8988T (cell line): ENCODE measurements at places on chromosomes 5 and 9.
A peak's percentile ranks its signal among the peaks of the same experiment; 100 is the strongest.

DNA sequence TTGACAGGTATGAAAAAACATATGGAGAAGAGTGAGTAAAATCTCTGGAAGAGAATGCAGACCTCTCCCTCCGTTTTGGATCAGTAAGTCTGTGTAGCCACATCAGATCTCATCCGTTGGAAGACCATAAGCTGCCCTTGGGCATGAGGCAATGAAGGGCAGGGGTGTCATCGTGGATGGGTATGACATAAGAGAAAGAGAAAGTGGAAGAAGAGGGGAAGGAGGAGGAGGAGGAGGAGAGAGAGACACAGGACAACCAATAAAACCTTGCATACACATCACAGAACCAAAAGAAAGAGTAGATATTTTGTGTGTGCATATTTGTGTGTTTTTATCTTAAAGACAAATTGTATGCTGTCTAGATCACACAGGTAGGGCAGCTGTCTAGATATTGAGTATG, 50.7 kb downstream of the PRRC1 start:
- DNase-seq: no peak

GRCh38 chr9:127181595-127182190, 59.3 kb upstream of the ANGPTL2 start:
- DNase-seq: no peak

GRCh38 chr5:13939638-13940037, 4.8 kb downstream of the DNAH5 start:
- no peak for DNase-seq

DNA sequence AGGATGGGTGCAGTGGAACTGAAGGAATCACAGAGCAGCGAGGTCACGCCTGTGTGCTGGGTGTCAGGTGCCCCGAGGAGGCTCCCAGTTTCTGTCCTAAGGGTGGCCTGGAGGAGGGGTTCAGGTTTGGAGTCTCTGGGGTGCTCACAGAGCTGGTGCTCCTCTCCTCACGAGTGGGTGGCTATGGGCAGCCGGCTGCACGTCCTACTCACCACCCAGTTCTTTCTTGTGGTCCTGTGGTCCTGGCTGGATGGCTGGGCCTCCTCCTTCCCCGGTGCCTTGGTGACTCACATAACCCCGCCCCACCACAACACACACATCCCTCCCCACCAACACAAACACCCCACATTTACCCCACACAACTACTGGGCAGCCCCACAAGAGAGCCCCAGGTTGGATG, 9.9 kb upstream of the PTGS1 start:
- no peak for DNase-seq

DNA sequence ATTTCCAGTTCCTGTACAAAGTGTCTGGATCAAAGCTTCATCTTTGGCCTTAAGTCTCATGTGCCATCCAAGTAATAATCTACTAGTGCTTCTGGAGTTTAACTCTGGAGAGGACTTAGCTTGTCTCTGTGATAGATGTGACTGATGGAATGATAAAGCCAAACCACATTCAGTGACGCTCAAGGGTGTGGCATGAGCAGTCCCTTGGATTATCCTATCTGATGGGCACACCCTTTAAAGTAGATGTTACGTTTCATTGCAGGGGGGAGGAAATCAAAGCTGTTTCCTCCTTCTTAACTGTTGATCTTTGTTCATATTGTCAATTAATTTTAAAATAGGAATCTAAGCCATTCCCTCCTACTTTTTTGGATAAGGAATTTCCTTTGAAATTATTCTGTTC, 8.5 kb upstream of the EGFLAM start:
- no peak for DNase-seq

- no peak for DNase-seq
Measured at GRCh38 chr5:80867233-80867632, 92.9 kb upstream of the RASGRF2 start.

GRCh38 chr9:123113185-123113584, 79.7 kb downstream of the GPR21 start:
- no peak for DNase-seq

GRCh38 chr9:128231638-128232527, 28.7 kb downstream of the DNM1 start:
- no peak for DNase-seq

GRCh38 chr9:133533857-133534256, 647 bp upstream of the ADAMTSL2 start:
- DNase-seq: no peak

GRCh38 chr5:65307931-65308330, 173.8 kb downstream of the ADAMTS6 start:
- no peak for DNase-seq

DNA sequence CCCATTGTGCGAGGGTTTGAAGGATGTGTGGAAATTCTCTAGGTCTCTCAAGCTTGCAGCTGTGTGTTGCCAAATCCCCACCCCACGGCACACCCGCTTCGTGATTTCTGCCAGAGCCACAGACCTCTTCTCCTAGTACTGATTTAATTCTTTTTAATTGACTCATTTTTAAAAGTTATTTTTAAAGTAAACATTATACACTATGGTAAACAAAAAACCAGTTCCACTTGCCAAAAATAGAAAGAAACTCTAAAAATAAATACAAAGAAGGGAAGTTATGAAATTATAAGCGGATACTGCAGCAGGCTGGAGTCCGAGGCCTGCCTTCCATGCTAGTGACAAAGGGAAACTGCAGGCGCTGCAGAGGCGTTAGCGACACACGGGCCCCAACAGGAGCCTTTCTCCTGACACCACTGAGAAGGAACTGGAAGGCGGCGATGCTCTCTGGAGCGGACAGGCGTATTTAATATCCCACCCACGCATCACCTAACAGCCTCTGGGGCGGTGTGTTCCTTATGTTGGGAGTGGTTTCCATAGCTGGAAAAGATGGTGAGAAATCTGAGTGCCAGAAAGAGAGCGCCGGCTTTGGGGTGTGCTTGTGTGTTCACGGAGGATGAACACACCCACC, 122.5 kb downstream of the COL23A1 start:
- no peak for DNase-seq

- DNase-seq: no peak
Measured at GRCh38 chr5:133112026-133112660, 60.3 kb downstream of the HSPA4 start.

- peak; percentile 10 for DNase-seq
Measured at GRCh38 chr5:67038817-67039603, 157.6 kb downstream of the CD180 start.

DNA sequence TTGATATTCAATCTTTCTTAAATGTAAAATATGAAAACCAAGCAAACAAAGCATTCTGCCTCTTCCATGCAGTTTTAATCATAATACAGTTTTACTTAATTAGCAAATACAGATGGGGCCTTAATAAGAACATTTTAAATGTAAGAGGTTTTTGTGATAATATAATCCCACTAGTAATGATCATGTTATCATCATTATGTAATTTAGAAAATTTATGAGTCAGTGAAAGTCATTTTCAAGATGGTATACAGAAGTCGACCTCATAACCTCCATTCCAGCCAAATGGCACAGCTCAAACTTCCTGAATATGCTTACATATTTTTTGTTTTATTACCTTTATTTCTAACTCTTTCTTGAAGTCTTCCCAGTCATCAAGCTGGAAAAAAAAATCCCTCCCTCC, 102.2 kb upstream of the GNA14 start:
- DNase-seq: no peak

DNA sequence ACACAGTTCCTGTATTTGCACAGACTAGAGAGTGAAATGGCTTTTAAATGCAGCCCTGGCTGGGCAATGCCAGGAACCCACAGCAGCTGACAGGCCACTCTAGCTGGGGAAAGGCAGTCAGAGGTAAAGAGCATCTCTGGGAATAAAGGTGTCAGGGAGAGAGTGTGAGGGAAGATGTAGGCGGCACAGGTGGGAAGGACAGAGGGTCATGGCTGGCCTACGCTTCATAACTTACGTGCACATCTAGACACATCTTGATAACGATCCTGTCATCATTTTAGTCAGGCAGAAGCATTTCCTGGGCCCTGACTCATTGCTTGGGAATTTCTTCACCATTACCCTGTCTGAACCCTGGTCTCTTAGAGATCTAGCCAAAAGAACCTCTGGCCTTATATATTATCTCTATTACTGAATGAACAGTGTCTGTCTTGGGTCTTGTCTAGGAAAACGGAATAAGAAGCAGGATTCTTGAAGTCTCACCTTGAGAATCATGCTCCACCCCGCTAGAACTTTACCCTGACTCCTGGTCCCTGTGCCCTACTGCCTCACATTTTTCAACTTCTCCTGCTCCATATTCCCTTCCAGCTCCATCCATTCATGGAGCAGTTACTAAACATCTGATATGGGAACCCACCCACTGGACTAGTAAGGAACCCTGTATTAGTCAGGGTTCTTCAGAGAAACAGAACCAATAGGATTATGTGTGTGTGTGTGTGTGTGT, 106.4 kb upstream of the ELL2 start:
- DNase-seq: no peak

DNA sequence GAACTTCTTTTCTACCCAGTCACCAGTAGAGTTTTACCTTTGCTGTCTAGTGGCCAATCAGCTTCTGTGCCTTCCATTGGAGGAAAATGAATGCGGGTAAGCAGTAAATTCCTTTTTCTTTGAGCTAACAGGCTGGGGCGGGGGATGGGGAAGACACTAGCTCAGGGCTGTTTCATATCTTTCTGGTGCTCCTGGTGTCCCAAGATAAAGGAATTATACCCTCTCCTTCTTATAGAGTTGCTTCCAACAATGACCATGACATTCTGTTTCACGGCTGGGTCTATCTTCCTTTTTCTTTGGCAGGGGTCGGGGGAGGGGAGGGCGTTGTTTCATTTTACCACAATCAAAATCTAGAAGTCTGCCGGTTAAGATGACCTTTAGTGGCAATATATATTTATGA, 51.2 kb upstream of the RPS23 start:
- DNase-seq: no peak

DNA sequence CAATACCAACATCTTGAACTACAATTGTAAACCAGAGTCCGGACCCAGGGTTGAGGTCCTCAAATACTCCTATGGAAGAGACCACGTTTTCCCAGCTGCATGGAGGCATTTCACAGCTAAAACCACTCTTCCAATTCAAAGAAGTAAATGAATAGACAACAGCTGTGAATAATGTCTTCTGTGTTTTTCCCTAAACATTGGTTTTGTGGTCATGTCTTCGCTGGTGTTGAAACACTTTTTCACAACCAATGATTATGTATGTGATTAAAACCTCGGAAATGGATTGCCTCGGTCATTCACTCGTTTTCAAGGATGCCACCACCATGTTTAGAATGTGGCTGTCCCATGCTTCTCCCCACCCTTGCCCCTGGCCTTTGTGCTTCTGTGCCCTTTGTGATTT, 9.4 kb upstream of the TENT4A start:
- no peak for DNase-seq

- no peak for DNase-seq
Measured at GRCh38 chr9:33136721-33137670, 30.1 kb downstream of the B4GALT1 start.

- no peak for DNase-seq
Measured at GRCh38 chr9:101618698-101619097, 23.9 kb upstream of the PPP3R2 start.

- no peak for DNase-seq
Measured at GRCh38 chr5:10896016-10896415, 135.0 kb upstream of the DAP start.

- no peak for DNase-seq
Measured at GRCh38 chr5:129073111-129073510, 21.4 kb upstream of the ISOC1 start.

- no peak for DNase-seq
Measured at GRCh38 chr5:14816374-14816998, 55.1 kb downstream of the ANKH start.

GRCh38 chr5:50445296-50445949, 4.3 kb upstream of the EMB start:
- no peak for DNase-seq

- DNase-seq: no peak
Measured at GRCh38 chr9:137499416-137499815, 40.3 kb upstream of the NSMF start.

DNA sequence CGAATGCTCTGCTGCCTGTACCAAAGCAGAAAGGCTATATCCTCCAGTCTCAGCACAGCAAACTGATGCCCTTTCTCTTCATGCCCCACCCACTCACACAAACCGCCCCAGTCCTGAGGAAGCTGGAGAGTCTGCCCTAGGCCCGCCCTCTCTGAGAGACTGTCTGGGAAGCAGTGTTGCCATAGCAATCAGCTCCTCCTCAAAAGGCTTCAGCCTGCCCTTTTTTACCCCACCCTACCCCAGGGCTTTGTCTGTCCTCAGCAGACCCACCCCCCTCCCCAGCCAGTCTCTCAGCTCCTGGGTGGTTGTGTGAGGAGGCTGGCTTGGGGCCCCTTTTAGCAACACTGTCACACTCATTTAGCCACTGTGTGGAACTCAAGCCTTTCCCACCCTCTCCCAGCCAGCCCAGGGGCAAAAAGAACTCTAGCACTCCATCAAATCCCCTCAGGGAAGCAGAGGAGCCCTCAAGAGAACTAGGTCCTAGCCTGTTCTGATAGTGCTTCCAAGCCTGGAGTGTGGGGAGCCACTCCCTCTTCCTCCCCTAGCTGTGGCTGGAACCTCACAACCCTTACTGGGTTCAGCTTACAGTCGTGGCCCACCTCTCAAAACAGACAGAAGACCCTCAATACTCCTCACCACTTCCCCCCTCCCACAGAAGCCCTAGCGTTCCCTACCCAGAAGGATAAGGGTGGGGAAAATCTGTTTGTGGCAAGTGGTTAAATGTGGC, 1.4 kb downstream of the ATOSB start:
- DNase-seq: no peak

DNA sequence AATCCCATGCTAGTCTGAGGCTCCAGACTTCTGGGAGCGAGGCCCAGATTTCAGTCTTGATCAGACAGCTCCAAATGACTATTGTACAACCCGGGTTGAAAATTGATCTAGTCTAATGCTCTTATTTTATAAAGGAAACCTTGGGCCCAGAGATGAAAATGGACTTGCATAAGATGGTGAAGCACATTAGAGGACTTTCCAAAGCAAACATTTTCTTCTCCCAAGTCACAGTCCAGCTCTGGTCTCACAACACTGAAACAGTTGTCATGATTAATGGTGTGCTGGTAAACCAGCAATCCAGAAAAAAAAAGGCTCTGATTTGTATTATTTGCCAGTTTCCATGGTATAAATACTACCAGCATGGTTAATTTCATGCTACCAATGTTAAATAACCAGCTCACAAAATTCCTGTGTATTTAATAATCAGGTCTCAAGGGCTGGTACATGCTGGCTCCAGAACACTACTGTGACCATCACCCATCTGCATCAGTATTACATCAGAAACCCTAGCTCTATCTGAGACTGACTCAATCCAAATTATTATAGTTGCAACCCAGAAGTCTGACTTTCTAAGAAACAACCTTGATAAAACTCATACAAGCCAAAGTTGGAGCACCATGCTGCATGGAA, 32.5 kb upstream of the ABLIM3 start:
- DNase-seq: no peak

- no peak for DNase-seq
Measured at GRCh38 chr5:17261075-17261474, 43.6 kb downstream of the BASP1 start.

- DNase-seq: no peak
Measured at GRCh38 chr5:162026803-162027202, 40.8 kb upstream of the GABRG2 start.

- no peak for DNase-seq
Measured at GRCh38 chr9:81574405-81574804, 114.9 kb downstream of the TLE1 start.

GRCh38 chr5:16669776-16670175, 53.0 kb upstream of the RETREG1 start:
- DNase-seq: no peak
